ENCODE measurements at places on chromosomes 2 and 18. TPM values are rescaled to one million over a fixed set of nuclear protein-coding genes. Genes with fewer than 3 reads are reported as not detected.

- H3K27ac ChIP-seq, result no peak overlapping the region
- H3K4me3 ChIP-seq, result peak overlapping the region; percentile 24
- H3K36me3 ChIP-seq, result no peaks in the 10 kb centered on the region
- no peaks in the 10 kb centered on the region for H3K4me1 ChIP-seq
Observed at GRCh38 chr2:176177580-176178037, 10.9 kb upstream of the HOXD1 start.

GRCh38 chr2:7919510-7919909, 762.3 kb upstream of the ID2 start:
- no peak overlapping the region for H3K4me3 ChIP-seq
- H3K27ac ChIP-seq, result no peak overlapping the region
- DNase-seq, result no peak
- H3K36me3 ChIP-seq, result no peaks in the 10 kb centered on the region
- H3K4me1 ChIP-seq, result no peaks in the 10 kb centered on the region

GRCh38 chr2:38691994-38692393, 26.1 kb downstream of the GALM start:
- peaks cover 11% of the 10 kb centered on the region for H3K36me3 ChIP-seq
- no peaks in the 10 kb centered on the region for H3K4me1 ChIP-seq
- no peak overlapping the region for H3K27ac ChIP-seq
- no peaks in the 10 kb centered on the region for H3K27me3 ChIP-seq

NPPC gene
- 8.5 TPM for total RNA-seq

GRCh38 chr18:8912348-8913326, 189.9 kb upstream of the NDUFV2 start:
- H3K27ac ChIP-seq, result peak overlapping the region; percentile 18
- DNase-seq, result no peak
- H3K4me3 ChIP-seq, result no peak overlapping the region

DNA sequence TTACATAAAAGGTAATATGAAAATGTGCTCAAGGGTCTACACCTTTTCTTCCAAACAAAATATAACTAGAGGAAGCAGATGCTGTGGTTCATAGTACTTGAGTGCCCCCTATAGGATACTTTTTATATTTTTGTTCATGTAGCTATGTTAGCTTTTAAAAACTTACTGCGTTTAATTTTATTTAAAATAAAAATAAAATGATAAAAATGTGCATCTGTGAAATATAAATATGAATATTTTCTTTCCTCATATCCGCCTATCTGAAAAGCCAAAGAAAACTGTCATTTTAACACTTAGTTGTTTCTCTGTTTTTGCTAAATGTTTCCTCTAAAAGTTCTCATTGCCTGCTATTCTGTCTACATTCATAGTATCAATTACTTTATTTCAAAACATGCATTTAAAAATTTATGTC, 9.6 kb upstream of the LRP1B start:
- no peaks in the 10 kb centered on the region for H3K36me3 ChIP-seq
- no peaks in the 10 kb centered on the region for H3K27me3 ChIP-seq
- no peak overlapping the region for H3K4me3 ChIP-seq

DNA sequence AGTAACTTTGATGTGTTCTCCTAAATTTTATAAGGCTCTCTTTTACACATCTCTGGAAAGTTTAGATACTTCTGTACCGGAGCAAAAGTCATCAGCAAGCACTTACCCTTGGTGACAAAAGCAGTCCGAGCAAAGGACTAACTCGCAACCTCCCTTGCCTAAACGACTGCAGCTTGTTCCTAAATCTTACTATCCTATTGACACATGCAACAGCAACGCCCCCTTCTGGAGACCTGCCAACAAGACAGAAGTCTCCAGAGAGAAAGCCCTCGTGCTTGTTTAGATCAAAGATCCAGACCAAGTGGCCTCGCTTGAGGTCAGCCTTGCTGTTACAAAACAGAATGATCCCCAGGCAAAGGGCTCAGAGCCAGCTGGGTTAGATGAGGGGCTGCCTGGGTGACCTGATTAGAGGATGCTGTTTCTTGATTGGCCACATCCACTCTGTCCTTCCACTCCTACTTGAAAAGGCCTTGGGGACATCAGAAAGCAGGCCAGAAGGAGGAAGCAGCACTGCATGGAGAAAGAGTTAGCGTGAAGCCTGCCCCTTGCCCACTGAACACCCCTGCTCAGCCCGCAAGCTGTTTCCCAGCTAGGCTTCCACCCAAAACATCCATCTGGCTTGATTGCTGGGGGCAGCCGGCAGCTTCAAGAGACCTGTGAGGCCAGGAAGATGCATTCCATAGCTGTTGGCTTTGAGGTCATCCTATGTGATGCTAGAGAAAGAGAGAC, 94.3 kb downstream of the HNRNPLL start:
- peak; percentile 88 for DNase-seq
- H3K4me3 ChIP-seq, result no peak overlapping the region
- no peak overlapping the region for H3K27ac ChIP-seq
- no peaks in the 10 kb centered on the region for H3K36me3 ChIP-seq

GRCh38 chr2:29517413-29517812, 402.2 kb downstream of the CLIP4 start:
- no peak for DNase-seq
- no peak overlapping the region for H3K27ac ChIP-seq
- no peaks in the 10 kb centered on the region for H3K36me3 ChIP-seq
- no peak overlapping the region for H3K4me3 ChIP-seq
- H3K4me1 ChIP-seq, result no peaks in the 10 kb centered on the region
- no peaks in the 10 kb centered on the region for H3K27me3 ChIP-seq

DNA sequence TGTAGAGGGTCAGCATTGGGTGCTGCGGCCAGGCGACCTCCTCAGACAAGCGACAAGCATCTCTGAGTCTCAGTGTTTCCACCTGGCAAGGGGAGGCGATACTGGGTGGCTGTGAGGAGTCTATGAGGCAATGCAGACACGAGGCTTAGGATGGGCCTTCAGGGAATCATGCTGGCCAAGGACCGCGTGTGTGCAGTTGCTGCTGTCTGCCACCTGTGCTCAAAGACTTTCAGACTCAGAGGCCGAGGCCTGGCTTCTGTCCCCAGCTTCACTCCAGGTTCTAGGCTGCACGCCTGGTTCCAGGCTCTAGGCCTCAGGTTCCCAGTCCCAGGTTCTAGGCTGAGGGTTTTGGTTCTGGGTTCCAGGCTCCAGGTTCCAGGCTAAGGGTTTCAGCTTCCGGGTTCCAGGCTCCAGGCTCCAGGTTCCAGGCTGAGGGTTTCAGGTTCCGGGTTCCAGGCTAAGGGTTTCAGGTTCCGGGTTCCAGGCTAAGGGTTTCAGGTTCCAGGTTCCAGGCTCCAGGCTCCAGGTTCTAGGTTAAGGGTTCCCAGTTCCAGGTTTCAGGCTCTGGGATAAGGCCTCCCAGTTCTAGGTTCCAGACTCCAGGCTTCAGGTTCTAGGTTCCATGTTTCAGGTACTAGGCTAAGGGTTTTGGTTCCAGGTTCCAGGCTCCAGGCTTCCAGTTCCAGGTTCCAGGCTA, 14.8 kb downstream of the LRRFIP1 start:
- H3K36me3 ChIP-seq, result no peaks in the 10 kb centered on the region
- peaks cover 6% of the 10 kb centered on the region for H3K27me3 ChIP-seq

SERPINB2 gene
- 2.5 TPM for total RNA-seq

GRCh38 chr2:126646026-126646425, 9.9 kb upstream of the GYPC start:
- no peaks in the 10 kb centered on the region for H3K36me3 ChIP-seq
- H3K27ac ChIP-seq, result no peak overlapping the region
- no peaks in the 10 kb centered on the region for H3K4me1 ChIP-seq
- DNase-seq, result no peak

SLC5A7 gene
- 0.05 TPM for total RNA-seq

GRCh38 chr2:168971261-168971660, 59.9 kb downstream of the ABCB11 start:
- no peaks in the 10 kb centered on the region for H3K4me1 ChIP-seq
- H3K36me3 ChIP-seq, result no peaks in the 10 kb centered on the region
- no peak for DNase-seq
- no peak overlapping the region for H3K4me3 ChIP-seq
- no peaks in the 10 kb centered on the region for H3K27me3 ChIP-seq

DNA sequence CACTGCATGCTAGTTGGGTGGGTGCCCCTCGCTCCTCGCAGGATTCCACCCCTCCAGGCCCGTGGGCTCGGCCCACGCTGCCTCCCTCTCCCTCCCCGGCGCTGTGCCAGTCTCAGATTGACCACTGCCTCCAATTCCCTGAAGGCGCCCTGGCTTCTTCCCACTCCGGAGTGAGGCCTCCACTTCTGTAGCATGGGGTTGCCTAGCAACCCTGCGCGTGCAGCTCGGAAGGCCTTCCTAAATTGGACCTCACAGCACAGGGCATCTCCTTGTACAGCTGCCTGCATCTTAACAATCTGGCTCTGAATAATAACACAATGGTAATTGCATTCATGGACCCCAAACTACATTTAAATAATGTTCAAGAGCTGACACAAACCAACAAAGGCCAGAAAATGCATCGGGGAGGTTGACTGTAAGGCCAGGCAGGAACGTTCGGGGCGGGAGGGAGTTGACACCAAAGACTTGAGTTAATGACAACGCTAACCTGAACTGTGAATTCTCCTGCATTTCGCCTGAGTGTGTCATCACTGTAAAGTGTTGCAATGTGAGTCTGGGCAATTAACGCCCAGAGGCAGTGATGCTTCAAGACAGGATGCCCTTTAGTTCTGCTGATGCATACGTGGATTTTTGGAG, 222.9 kb downstream of the ZBTB7C start:
- no peaks in the 10 kb centered on the region for H3K4me1 ChIP-seq
- peaks cover 3% of the 10 kb centered on the region for H3K27me3 ChIP-seq
- no peak overlapping the region for H3K4me3 ChIP-seq
- no peak overlapping the region for H3K27ac ChIP-seq
- H3K36me3 ChIP-seq, result no peaks in the 10 kb centered on the region

GRCh38 chr2:8534729-8535468, 147.0 kb upstream of the ID2 start:
- H3K4me1 ChIP-seq, result peaks cover 56% of the 10 kb centered on the region
- H3K36me3 ChIP-seq, result no peaks in the 10 kb centered on the region
- H3K27me3 ChIP-seq, result peaks cover 12% of the 10 kb centered on the region
- H3K27ac ChIP-seq, result no peak overlapping the region

ASXL3 gene
- 0.42 TPM for total RNA-seq

DNA sequence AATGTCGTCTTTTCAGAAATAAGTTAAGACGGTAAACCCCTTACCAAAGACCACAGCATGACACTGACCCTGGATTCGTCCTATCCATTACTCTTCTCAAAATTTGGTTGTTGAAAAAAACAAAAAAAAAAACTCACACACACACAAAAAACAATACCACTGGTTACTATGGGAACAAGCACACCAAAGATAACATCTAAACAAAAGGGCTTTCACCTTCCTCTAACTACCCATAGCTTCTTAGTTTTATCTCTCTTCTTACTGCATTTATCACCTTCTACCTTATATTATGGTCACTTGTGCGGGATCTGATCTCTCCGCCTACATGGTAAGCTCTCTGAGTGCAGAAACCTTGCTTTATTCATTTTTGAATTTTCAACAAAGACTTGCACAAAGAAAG, 192.7 kb downstream of the STK39 start:
- H3K36me3 ChIP-seq, result peaks cover 15% of the 10 kb centered on the region
- DNase-seq, result no peak
- H3K27me3 ChIP-seq, result no peaks in the 10 kb centered on the region
- H3K27ac ChIP-seq, result no peak overlapping the region
- no peak overlapping the region for H3K4me3 ChIP-seq

DNA sequence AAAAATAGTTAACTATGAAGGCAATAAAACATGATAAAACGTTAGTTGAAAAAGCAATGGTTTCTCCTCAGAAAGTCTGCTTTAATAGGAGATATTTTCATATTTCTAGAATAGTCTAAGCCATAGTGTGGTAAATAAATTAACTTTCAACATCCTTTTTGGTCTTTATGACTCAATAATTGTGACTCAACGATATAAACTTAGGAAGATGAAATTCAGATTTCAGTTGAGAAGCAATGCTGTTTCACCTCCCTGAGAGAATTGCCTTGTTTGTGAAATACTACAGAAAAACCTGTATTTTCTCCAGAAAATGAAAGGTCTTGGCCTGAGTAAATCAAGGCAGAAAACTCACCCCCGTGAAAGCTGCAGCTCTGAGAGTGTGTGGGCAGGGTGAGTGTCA, 166.9 kb downstream of the ETAA1 start:
- H3K36me3 ChIP-seq, result no peaks in the 10 kb centered on the region
- no peak overlapping the region for H3K27ac ChIP-seq
- H3K4me1 ChIP-seq, result no peaks in the 10 kb centered on the region
- DNase-seq, result no peak
- H3K4me3 ChIP-seq, result no peak overlapping the region

- peak overlapping the region; percentile 95 for H3K4me3 ChIP-seq
- H3K36me3 ChIP-seq, result no peaks in the 10 kb centered on the region
- peaks cover 20% of the 10 kb centered on the region for H3K4me1 ChIP-seq
- H3K27ac ChIP-seq, result no peak overlapping the region
- peak; percentile 31 for DNase-seq
Observed at GRCh38 chr2:174683392-174683759, 80.9 kb downstream of the CHRNA1 start.

DNA sequence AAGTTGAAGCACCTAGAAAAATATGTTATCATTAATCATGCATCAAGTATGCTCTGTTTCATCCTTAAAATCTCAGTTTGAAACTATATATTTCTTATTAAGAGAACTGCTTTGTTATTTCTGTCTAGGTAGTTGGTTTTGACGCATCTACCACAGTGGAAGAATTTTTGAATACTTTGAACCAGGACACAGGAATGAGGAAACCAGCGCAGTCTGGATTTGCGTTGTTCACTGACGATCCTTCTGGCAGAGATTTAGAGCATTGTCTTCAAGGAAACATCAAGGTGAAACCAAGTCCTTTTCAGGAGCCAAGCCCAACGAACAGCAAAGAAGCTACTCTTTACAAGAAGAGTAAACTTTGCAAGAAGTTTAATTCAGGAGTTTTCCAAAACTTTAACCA, 30.1 kb upstream of the DYNC2LI1 start:
- no peaks in the 10 kb centered on the region for H3K36me3 ChIP-seq
- no peaks in the 10 kb centered on the region for H3K4me1 ChIP-seq
- no peaks in the 10 kb centered on the region for H3K27me3 ChIP-seq
- DNase-seq, result no peak
- no peak overlapping the region for H3K4me3 ChIP-seq

SRD5A2 gene
- 0.28 TPM for total RNA-seq

- no peaks in the 10 kb centered on the region for H3K36me3 ChIP-seq
- H3K27me3 ChIP-seq, result no peaks in the 10 kb centered on the region
- no peak overlapping the region for H3K4me3 ChIP-seq
- no peaks in the 10 kb centered on the region for H3K4me1 ChIP-seq
Observed at GRCh38 chr2:167946441-167946841, 301.0 kb downstream of the STK39 start.

RFTN2 gene
- 1.4 TPM for total RNA-seq

GRCh38 chr2:98505311-98505808, 60.7 kb downstream of the INPP4A start:
- H3K27ac ChIP-seq, result no peak overlapping the region
- peaks cover 55% of the 10 kb centered on the region for H3K4me1 ChIP-seq
- DNase-seq, result no peak
- H3K27me3 ChIP-seq, result no peaks in the 10 kb centered on the region
- peaks cover 13% of the 10 kb centered on the region for H3K36me3 ChIP-seq

Data from thymus (tissue), 14 donors.